ENCODE measurements at places on chromosomes 12 and 14. TPM values are rescaled to one million over a fixed set of nuclear protein-coding genes. Genes with fewer than 3 reads are reported as not detected.

- peaks cover 12% of the 10 kb centered on the region for H3K4me1 ChIP-seq
- DNase-seq = peak; percentile 45
- H3K4me3 ChIP-seq = no peak overlapping the region
- H3K27ac ChIP-seq = no peak overlapping the region
These were observed 7.6 kb downstream of the NR4A1 start for GRCh38 chr12:52058631-52059361.

DNA sequence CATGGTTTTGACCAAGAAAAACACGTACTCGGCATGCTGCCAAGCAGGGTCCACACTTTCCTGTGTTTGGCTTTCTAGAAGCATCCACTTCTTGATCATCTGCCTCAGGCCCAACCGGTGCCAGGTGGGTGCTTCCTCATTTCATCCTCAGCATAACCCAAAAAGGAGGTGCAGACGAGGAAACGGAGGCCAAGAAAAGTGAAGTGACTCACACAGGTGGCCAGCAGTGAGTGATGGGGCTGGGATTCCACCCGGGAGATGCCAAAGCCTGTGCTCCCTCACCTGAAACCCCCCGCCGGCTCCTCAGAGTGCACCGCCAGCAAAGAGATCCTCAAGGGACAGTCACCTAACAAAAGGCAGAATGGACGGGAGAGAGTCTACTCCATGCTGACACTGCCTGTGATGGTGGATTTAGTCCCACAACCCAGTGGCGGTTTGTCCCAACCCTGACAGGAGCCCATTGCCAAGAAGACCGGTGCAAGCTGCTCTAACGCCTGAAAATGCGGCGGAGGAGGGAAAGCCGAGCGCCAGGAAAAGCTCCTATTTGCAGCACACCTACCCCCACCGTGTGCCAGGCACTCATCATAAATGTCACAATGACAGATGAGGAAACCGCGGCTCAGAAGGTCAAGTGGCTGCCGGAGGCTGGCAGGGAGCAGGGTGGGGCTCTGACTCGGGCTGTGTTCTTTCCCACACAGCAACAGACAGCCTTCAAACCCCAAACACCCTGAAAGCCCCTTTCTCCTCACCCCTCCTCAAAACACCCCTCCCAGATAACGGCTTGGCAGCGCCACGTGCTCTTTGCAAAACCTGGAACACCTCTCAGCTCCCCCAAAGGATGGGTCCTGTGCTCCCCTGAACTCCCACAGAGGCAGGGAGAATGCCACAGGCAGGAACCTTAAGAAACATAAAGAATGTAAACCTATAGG, 18.8 kb downstream of the BCL11B start:
- no peaks in the 10 kb centered on the region for H3K4me1 ChIP-seq
- H3K27me3 ChIP-seq = peaks cover 20% of the 10 kb centered on the region
- H3K27ac ChIP-seq = no peak overlapping the region
- no peak overlapping the region for H3K4me3 ChIP-seq

GRCh38 chr14:82759656-82760055, 1226.0 kb upstream of the SEL1L start:
- no peaks in the 10 kb centered on the region for H3K4me1 ChIP-seq
- no peak overlapping the region for H3K4me3 ChIP-seq
- H3K27me3 ChIP-seq = no peaks in the 10 kb centered on the region
- no peak overlapping the region for H3K27ac ChIP-seq
- H3K36me3 ChIP-seq = no peaks in the 10 kb centered on the region

DNA sequence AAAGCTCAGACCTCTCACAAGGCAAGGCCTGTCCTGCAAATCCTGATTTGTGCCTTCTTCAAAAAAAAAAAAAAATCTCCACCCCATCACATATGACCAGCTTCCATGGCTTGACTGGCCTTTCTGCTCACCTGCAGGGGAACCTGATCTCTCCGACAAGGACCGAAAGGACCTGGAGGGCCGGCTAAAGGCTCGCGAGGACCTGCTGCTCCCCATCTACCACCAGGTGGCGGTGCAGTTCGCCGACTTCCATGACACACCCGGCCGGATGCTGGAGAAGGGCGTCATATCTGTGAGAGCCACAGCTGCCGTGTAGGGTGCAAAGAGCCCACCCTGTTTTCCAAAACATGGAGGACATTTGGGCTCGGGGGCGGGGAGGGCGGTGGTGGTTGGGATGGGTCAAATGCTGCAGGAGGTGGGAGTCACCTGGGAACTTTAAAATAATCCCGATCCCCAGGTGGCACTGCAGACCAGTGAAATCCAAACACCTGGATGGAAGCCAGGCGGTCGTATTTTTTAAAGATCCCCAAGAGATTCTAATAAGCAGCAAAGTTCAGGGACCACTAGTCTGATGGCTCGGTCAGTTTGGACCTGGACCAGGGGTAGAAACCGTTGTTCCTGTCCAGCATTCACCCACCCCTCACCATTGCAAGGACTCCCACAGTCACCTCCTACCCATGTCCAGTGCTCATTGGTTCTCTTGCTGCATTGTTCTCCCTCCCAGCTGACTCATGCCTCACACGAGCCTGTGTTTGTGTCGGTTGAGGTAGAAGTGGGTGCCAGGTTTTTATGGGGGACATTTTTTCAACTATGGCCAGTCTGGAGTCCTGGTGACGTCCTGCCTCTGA, 44.8 kb downstream of the FOXN4 start:
- peak; percentile 74 for DNase-seq
- no peaks in the 10 kb centered on the region for H3K4me1 ChIP-seq
- peaks cover 72% of the 10 kb centered on the region for H3K36me3 ChIP-seq
- no peak overlapping the region for H3K4me3 ChIP-seq
- peak overlapping the region; percentile 48 for H3K27ac ChIP-seq

DNA sequence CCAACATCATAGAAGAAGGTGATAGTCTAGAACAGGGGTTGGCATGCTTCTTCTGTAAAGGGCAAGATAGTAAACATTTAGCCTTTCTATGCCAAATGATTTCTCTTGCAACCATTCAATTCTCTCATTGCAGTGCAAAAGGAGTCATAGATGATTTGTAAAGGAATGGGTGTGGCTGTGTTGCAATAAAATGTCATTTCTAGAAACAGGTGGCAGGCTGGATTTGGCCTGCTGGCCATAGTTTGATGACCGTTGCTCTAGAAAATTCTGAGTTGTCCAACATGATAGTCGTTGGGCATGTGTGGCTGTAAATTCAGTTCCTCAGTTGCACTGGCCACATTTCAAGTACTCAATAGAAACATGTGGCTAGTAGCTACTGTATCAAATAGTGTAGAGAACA, 21.7 kb downstream of the SMCO2 start:
- H3K27ac ChIP-seq = no peak overlapping the region
- no peaks in the 10 kb centered on the region for H3K27me3 ChIP-seq

DNA sequence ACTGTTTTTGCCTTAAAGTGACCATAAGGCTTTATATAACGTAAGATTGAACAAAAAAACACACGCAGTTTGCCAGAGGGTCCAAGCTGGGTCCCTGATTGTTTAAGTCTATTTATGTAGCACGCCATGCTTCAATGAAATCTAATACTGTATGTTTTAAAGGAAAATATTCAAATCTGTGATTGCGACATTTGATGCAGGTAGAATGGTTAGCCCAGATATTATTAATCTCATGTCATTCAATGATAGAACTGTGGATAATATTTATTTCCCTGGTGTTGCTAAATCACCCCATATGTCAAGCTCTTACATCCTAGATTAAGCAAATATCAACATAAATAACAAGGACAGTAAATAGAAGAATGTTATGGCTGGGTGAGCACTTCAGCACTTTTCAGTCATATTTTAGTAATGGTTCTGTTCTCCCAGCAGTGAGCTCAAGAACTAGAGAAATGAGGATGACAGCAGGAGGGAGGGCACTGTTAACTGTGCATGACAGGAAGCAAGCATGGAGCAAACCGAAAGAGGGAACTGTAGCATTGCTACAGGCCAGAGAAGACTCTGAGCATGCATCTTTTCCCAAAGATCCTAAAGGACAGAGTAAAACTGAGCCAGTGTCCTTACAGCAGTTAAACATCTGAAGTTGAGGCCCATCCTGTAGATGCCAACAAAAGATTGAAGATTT, 465.7 kb upstream of the MGAT4C start:
- no peaks in the 10 kb centered on the region for H3K27me3 ChIP-seq
- no peak overlapping the region for H3K27ac ChIP-seq
- no peak overlapping the region for H3K4me3 ChIP-seq
- no peak for DNase-seq
- no peaks in the 10 kb centered on the region for H3K4me1 ChIP-seq

DNA sequence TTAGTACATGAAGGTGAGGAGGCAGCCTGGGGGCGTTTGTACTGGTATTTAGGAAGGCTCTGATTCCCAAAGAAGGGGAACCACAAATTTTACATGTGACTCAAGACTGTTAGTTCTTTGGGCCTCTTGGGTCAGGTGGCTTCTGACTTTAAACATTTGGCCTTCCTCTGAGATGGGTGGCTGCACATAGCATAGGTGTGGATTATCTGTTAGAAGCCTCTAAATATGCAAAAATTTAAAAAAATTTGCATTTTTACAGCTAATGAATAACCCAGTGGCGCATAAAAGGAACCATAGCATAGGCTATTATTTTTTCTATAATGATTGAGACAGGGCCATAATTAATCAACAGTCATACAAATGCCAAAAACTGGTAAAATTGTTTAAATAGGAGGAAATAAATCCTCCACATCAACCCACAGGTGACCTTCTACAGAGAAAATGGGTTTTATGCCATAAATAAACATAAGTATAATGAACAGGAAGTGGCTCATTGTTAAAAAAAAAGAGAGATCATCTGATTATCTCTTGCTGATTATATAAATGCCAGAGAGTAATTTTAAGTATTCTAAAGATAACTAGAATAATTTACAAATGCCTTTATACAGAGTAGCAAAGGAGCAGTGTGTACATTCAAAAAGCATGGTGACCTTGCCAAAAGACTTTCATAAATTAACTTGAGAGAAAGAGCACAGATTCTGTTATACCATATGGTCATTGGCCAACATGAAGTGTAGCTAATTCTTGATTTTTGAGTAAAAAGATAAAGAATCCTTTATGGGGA, 284.2 kb upstream of the ATP2B1 start:
- H3K4me1 ChIP-seq = no peaks in the 10 kb centered on the region
- DNase-seq = no peak
- H3K27me3 ChIP-seq = no peaks in the 10 kb centered on the region
- H3K36me3 ChIP-seq = no peaks in the 10 kb centered on the region
- no peak overlapping the region for H3K27ac ChIP-seq

DNA sequence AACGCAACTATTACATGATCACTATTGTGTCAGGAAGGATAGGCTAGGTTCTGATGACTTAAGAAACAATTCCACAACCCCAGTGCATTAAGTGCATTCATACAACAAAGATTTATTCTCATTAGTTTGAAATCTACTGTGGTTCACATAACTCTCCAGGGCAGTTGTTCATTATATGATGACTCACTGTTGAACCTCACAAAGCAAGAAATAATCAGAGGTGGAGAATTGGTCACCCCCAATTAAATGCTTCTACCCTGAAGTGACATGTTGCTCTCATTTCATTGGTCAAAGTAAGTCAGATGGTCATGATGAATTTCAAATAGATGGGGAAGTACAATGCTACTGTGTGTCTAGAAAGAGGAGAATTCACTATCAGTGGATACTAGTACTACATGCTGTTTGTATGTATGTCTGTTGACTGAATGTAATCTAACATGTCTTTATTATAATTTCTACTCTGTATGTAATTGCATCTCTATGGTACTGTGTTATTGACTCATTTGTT, 6.1 kb upstream of the HELB start:
- no peaks in the 10 kb centered on the region for H3K27me3 ChIP-seq
- no peak overlapping the region for H3K27ac ChIP-seq
- H3K4me3 ChIP-seq = no peak overlapping the region
- H3K4me1 ChIP-seq = no peaks in the 10 kb centered on the region
- no peak for DNase-seq

The PLEKHH1 gene
- total RNA-seq = 4.6 TPM
